ENCODE measurements at places on chromosomes 3 and 15. TPM values are rescaled to one million over a fixed set of nuclear protein-coding genes. Genes with fewer than 3 reads are reported as not detected.

- no peak for DNase-seq
These were observed 4.3 kb upstream of the RBP2 start for GRCh38 chr3:139480585-139480984.

DNA sequence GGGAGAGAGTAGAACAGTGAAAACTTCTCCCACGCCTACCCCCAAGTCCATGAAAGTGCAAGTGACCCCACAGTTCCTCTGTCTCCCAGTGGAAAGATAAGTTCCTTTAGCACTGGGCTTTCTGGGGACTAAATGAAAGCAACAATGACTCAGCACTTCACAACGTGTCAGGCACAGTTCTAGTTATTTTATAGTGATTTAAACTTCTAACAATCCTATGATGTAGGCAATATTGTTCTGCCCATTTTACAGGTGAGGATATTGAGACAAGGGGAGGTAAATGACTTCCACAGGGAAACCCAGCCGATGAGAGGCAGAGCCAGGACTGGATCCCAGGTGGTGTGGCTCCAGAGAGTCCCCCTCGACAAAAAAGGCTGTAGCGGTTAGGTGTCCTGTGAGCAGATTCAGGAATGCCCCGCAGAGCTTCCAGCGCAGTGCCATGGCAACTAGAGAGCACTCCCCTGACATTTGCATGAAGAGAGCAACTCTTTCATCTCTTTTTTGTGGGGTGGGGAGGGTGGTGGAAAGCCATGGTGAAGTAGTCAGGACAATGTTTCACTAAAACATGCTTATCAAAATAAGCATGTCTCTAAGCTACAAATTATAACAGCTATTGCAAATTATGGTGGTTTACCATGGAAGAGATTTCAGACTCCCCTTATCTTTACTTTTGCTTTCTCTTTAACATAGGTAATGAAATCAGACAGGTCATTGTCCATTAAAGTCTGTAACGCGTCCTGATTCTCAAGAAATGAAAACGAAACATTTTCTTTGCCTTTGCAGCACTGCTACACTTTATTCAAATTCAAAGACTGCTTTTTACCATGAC is 62.1 kb downstream of the NR2F2 start:
- DNase-seq = no peak

The SLC51B gene
- not detected for total RNA-seq

GRCh38 chr3:194397757-194398312 is 1.2 kb downstream of the GP5 start:
- no peak for DNase-seq

The FHIT gene
- total RNA-seq = 5.2 TPM

GRCh38 chr15:70491641-70492040 is 271.7 kb downstream of the UACA start:
- DNase-seq = no peak

- DNase-seq = no peak
These were observed 5.2 kb downstream of the LCMT2 start for GRCh38 chr15:43325039-43325684.

The ZNF280D gene
- 10.0 TPM for total RNA-seq

GRCh38 chr3:25582242-25582641 is 82.5 kb downstream of the TOP2B start:
- DNase-seq = peak; percentile 26

GRCh38 chr15:65423976-65424679 is 1.4 kb upstream of the IGDCC4 start:
- no peak for DNase-seq

DNA sequence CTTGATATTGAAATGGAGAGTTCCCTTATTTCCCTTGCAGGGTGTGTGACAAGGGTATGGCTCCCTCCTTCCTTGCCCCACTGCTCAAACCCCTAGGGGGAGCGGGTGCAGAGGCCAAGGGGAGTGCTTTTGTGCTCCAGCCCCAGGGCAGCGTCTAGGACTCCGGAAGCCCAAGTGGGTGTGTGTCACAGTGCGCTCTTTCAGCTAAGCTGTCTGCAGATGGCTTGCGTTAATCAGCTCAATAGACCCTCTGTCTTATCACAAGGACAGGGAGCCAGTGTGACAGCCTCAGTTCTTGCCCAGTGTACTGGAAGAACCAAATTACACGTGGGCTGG is 523.6 kb upstream of the LMCD1 start:
- DNase-seq = peak; percentile 58

The ATP8B4 gene
- total RNA-seq = 0.18 TPM

The ANXA2 gene
- total RNA-seq = 129 TPM

GRCh38 chr3:84980011-84980410 is 21.2 kb downstream of the CADM2 start:
- DNase-seq = no peak

The ABI3BP gene
- total RNA-seq = not detected

The ZNF654 gene
- total RNA-seq = 8.6 TPM

GRCh38 chr3:98445949-98446406 is 17.0 kb upstream of the OR5K1 start:
- DNase-seq = no peak

DNA sequence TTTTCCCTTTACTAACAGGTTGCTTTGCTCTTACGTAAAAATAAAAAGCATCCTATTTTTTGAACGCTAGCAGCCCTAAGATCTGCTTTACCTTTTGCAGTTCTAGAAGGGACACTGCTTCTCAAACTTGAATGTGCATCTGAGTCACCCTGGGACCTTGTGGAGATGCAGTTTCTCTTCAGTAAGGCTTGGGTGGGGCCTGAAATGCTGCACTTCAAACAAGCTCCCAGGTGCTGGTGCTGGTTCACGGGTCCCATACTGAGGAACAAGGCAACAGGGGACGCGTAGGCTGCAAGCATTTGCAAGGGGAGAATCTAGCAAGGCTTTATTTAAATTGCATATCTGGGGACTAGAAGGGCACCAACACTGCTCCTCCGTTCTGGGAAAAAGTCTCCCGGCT is 30.0 kb downstream of the MB21D2 start:
- DNase-seq = no peak

The SLMAP gene
- 45.7 TPM for total RNA-seq

The LRRK1 gene
- total RNA-seq = 2.5 TPM

- no peak for DNase-seq
These were observed 196.4 kb downstream of the VGLL3 start for GRCh38 chr3:86794361-86795065.

GRCh38 chr3:29605845-29606244 is 325.0 kb downstream of the RBMS3 start:
- DNase-seq = no peak

The MAGEL2 gene
- total RNA-seq = 13.1 TPM

DNA sequence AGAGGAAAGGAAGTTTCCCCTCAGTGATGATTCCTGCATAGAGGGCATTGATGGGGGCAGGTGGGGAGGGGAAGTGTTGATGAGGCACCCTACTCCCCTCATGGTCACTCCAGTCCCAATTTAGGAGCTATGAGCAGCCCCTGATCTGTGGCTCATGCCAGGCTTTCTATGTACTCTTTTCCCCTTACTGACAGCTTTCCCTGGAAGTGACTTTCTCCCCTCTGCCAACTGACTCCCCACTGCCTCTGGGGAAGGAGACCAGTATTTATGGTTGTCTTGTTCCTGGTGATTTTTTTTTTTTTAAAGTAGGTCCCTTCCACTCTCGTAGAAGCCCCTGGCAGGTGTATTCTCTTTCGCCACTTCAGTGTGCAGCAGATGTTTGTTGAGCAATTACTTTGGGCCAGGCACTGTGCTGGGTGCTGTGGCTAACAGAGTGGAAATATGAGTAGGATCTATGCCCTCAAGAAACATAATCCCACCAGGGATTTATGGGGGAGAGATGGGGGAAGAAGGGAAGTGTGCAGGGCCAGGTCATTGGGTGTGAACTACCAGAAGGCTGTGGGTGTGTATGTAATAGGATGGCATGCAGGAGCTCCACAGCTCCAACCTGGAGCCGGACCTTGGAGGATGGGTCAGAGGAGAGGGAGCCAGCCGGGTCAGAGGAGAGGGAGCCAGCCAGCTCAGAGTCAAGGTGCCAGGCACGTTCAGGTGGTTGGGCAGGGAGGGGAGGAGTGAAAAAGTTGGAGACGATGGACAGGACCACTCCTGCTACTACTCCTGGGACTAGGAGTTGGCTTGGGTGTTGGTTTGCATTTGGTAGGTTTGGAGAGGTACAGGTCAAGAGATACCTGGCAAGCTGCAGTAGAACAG is 3.5 kb downstream of the SMAD6 start:
- no peak for DNase-seq

- DNase-seq = no peak
These were observed 36.7 kb downstream of the CCDC33 start for GRCh38 chr15:74272812-74273211.

GRCh38 chr3:101825904-101826445 is 23.3 kb upstream of the NFKBIZ start:
- no peak for DNase-seq

GRCh38 chr3:30449290-30449632 is 157.1 kb upstream of the TGFBR2 start:
- DNase-seq = no peak

GRCh38 chr3:15682561-15683185 is 81.1 kb downstream of the BTD start:
- DNase-seq = no peak

- no peak for DNase-seq
These were observed 73.9 kb downstream of the SUCLG2 start for GRCh38 chr3:67580430-67581000.

- no peak for DNase-seq
These were observed 29.3 kb downstream of the RFT1 start for GRCh38 chr3:53100818-53101466.

DNA sequence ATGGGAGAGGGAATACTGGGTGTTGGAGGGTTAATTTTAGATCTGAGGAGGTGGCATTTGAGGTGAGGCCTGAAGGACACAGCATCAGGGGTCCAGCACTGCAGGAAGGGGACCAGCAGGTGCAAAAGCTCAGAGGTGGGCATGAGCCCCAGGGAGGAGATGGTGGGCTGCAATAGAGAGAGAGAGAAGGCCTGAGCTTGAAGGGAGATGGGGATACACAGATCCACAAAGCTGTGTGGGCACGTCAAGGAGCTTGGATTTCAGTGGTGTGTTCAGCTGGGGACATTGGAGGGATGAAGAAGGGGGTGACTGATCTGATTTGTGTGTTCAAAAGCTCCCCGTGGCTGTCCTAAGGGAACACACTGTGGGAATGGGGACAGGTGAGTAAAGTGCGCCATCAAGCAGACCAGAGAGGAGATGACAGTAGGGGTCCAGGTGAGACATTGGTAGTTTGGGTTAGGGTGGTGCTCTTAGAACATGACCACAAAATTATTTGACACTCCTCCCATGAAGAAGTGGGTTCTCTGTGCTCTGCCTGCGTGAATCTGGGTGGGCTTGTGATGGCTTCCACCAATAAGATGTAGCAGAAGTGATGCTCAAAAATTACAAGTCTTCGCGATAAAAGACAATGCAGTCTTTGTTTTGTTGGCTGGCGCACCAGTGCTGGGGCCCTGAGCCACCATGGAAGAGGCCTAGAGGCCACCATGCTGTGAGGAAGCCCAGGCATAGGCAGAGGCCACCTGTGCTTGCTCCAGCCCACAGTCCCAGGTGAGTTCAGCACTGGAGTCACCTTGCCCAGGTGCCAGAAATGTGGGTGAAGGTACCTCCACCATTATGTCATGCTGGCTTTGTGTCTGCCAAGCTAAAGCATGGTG is 1.9 kb upstream of the WNT7A start:
- no peak for DNase-seq

GRCh38 chr3:126060613-126061145 is 23.2 kb downstream of the SLC41A3 start:
- DNase-seq = no peak

DNA sequence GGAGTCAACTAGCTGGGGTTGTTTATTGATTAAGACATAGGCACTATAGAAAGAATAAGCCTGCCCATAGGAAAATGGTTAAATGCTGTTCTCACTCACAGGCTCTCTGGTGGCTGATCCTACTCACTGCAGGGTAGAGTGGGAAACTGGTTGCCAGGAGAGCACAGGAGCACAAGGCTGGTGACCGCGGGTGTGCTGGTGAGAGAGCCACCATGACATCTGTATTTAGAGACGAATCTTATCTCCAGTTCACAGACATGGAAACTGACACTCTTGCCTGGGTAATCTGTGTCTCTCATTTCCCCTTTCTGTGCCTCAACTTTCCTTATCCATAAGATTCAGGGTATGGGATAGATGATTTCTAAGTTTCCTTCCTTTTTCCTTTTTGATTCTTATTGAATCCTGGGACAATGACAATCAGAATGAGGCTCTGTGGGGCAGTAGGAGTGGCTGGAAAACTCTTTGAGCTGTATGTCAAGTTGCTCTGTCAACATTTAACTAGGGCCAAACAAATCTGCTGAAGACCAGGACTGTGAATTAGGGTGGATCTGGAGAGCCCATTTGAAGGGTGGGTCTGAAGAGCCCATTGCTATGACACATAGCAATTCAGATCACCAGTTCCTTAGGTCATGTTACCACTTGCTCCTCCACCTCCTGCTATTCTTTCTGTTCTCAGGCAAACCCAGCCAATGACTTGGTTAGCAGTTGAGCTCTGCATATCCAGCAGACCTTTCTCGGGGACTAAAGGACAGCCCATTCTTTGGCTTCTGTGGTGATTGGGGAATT is 286.1 kb upstream of the TBL1XR1 start:
- DNase-seq = no peak

The DUOXA2 gene
- not detected for total RNA-seq

- DNase-seq = no peak
These were observed 36.8 kb upstream of the TBL1XR1 start for GRCh38 chr3:177234121-177234520.

The SLC22A13 gene
- 0.41 TPM for total RNA-seq

The MAP6D1 gene
- total RNA-seq = 4.9 TPM

- DNase-seq = no peak
These were observed 49.5 kb upstream of the MCF2L2 start for GRCh38 chr3:183477801-183478456.

The IMPDH2 gene
- total RNA-seq = 261 TPM

The PRR20G gene
- not detected for total RNA-seq

GRCh38 chr3:174821477-174821876 is 37.7 kb upstream of the NAALADL2 start:
- DNase-seq = no peak

GRCh38 chr3:101898039-101898438 is 48.7 kb downstream of the NFKBIZ start:
- DNase-seq = no peak

- DNase-seq = no peak
These were observed 19.5 kb upstream of the FBLN2 start for GRCh38 chr3:13529196-13530112.

The LRRC2 gene
- total RNA-seq = 0.12 TPM

DNA sequence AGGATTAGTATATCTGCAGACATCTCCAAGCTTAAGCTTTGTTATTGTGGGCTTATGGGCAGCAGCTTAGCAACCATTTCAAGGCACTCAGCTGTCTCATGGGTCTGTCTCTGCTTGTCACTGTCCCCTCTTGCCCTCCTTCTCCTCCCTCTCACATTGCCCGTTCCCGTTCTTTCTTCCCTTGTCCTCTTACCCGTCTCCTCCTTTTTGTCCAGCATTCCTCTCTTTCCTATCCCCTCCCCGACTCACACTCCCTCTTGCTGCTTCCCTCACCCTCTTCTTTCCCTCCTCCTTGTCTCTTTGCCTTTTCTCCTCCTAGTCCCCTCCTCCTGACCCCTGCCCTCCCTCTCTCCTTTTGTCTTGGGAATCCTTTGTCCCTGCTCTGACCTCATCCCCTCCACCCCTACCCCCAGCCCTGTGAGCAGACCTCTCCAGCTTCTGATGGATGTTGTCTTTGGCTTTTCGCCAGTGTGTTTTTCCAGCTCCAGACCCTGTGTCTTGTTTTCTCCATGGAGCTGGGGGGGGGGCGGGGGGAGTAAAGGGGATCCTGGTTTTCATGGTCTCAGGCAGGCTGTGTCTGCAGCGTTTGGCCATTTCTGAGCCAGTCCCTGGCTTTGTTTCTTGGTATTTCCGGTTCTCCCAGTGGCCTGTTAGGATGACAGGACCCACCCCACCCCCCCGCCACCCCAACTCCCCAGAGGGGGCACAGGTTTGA is 47.9 kb upstream of the TRAK1 start:
- peak; percentile 68 for DNase-seq

GRCh38 chr3:9448071-9448470 is 50.7 kb downstream of the SETD5 start:
- DNase-seq = no peak

Measured in neural crest cell (in vitro differentiated cells).